ENCODE measurements at places on chromosomes 11 and 22.
A peak's percentile ranks its signal among the peaks of the same experiment; 100 is the strongest.

DNA sequence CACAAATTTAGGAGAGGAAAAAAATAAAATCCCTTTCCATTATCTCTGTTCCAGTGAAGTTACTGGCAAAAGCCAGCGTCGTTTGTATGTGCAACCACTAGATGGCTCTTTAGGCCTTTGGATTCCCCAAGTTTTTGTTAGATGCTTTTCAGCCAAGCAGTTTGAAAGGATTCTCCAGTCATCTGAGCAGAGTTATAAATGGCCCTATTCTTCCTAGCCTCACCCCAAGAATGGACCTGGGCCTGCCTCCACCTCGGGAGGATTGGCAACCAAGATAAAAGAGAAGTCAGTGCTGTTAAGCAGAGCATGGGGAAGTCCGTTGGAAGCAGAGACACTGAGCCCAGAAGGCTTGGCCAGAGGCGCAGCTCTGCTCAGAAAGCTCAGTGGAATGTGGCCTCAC, 15.4 kb downstream of the FAM181B start:
- DNase-seq: peak; percentile 37

DNA sequence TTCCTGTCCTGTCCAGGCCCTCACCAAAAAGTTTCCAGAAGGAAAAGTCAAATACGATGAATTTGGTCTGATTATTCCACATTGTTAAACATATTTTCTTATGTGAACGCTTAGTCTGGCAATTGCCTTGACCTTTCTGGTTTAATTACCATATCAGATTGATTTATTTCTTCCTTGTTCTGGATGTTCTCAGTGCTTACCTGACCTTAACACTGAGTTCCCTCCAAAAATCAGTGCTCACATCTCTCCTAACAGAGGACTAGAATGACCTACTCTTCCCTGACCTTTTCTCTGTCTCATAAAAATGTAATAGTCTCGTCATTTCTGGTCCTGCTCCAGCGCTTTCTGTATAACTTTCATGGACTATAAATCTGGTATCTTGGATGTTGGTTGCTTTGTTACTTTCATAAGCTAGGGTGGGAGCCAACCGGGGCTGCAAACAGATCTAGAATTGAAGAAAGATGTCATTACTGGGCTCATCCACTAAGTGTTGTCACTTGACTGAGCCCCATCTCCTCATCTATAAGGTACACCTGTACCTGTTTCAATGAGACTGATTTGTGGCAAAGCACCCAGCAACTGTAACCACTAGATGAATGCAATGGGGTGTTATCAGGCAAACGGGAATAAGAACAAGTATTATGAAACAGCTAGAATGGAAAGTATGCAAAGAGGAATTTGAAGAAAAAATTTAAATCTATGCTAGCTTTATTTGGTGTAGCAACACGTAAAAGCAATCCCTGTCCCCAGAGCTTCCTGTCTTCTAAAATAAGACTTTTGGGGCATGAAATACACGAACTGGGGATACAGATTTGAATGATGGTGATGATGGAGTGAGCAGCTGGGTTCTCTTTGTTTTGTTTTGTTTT, 2.4 kb downstream of the FADS2 start:
- no peak for DNase-seq

DNA sequence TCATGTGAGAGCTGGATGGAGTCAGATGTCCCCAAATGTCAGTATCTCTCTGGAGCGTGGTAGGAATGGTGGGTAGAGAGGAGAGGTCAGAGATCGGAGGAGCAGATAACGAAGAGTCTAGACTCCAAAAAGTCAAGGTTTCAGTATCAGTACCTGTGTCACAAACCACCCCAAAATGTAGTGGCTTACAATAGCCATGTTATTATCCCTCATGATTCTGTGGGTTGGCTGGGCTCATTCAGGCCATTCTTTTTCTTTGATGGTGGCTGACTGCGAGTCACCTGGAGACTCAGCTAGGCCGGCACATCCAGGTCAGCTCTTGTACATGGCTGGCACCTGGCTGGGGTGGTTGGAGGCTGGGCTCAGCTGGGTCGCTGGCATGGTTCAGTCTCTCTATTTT, 7.3 kb upstream of the SSTR3 start:
- no peak for DNase-seq

DNA sequence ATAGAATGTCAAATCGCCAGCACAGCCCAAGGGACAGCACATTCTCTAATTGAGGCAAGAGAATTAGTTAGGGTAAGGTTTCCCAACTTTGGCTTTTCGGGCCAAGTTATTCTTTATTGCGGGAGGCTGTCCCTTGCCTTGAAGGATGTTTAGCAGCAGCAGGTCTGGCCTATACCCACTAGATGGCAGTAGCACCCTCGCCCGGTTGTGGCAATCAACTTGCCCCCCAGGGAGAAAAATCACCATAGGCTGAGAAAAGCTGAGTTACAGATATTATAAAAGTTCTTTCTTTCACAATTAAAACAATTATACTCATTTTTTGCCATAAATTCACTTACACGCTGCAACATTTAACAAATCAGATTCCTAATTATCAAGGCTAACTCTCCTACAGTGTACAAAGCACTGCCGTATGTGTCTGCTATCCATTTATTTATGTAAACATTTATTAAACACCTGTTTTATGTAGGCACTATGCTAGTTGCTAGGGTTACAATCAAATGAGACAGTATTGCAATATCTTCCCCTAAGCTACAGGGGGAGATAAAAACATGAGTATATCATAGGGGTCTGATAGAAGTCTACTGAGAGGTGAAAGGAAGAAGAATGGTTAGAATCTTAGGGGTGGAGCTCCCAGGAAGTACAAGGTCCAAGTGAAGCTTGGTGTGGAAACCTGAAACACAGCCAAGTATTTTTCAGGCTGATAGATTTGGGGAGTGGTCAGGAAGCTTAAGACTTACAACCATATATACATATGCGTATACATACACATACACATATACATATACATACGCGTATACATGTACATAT, 452.3 kb downstream of the RAB38 start:
- DNase-seq: no peak

- no peak for DNase-seq
These were observed 7.0 kb upstream of the L3MBTL2 start for GRCh38 chr22:41198027-41198580.
